CD4-positive, CD25-positive, alpha-beta regulatory T cell (primary cell): ENCODE measurements at places on chromosomes 7 and 10. TPM values are rescaled to one million over a fixed set of nuclear protein-coding genes. Genes with fewer than 3 reads are reported as not detected.

PLAC9 gene
- polyA plus RNA-seq, result not detected

NPS gene
- polyA plus RNA-seq, result not detected

AKR1B1 gene
- 114 TPM for polyA plus RNA-seq

FAM237B gene
- polyA plus RNA-seq, result not detected

PDE6C gene
- polyA plus RNA-seq, result not detected

FRMD4A gene
- 0.34 TPM for polyA plus RNA-seq

ZNF736 gene
- 1.1 TPM for polyA plus RNA-seq

IL6 gene
- not detected for polyA plus RNA-seq

CALHM1 gene
- polyA plus RNA-seq, result not detected

MUC12 gene
- not detected for polyA plus RNA-seq

NEBL gene
- polyA plus RNA-seq, result 1.2 TPM

DNAH11 gene
- polyA plus RNA-seq, result 0.65 TPM

LBX1 gene
- polyA plus RNA-seq, result not detected

ARHGAP12 gene
- 8.8 TPM for polyA plus RNA-seq

TNKS2 gene
- polyA plus RNA-seq, result 24.3 TPM
